ENCODE measurements at places on chromosomes 13 and 19.

- DNase-seq: no peak
Measured at GRCh38 chr13:19596960-19597361, 35.6 kb upstream of the TPTE2 start.

DNA sequence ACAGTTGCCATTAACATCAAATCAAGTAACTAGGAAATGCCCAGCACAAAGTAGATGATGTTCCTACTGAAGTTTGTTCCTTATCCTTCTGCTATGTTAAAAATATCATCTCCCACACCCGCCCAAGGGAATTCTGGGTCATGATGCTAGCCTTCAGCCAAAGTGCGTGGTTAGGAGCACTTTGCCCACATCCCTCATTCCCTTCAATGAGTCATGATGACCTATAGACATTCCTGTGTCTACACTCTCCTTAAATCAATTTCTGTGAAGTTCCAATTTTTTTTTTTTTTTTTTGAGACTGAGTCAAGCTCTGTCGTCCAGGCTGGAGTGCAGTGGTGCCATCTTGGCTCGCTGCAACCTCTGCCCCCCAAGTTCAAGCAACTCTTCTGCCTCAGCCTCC is 17.0 kb downstream of the RXFP2 start:
- no peak for DNase-seq

GRCh38 chr19:46715975-46716671 is 791 bp downstream of the PRKD2 start:
- DNase-seq: no peak

- no peak for DNase-seq
Measured at GRCh38 chr19:39168258-39169142, 28.3 kb upstream of the NCCRP1 start.

- DNase-seq: no peak
Measured at GRCh38 chr19:42285988-42286348, 16.0 kb upstream of the PRR19 start.

- no peak for DNase-seq
Measured at GRCh38 chr19:51796195-51796679, 1.3 kb downstream of the FPR3 start.

DNA sequence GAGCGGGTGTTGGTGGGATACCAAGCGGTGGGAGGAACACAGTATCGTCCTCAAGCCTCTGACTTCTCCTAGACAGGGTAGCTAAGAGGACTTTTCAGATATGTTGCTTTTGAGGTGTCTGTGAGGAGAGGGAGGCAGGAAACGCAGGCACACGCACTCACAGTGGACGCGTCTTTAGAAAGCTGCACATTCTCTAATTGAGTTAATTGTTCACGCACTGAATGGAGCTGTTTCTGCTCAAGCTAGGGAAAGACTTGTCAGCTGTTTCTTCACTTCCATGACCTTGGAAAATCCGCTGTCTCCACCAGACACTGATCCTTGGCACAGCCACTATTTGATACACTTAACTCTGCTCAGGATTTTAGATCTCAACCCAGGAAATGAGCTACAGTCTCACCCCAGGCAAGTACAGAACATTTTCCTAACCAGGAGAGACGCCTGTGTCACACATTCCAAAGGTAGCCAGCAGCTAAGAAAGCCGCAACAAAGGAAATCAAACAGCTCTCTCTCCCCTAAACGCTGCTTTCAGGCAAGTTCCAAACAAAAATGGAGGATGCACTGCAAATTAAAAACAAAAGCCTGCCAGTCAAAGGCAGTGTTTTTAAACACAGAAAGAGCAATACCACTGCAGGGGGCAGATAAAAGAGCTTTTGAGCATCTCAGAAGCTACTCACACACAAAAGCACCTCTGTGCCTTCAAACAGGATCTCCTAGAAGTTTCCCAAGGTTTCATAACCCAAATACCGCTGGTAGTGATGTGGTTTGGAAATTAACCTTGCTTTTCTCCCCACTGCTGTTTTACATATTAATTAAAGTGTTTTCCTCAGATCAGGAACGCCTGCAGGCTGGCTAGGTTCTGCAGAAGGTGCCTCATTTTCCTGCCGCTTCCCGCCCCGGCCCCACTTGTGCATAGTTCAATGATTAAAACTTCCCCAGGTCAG is 57.3 kb downstream of the IRS2 start:
- DNase-seq: no peak

DNA sequence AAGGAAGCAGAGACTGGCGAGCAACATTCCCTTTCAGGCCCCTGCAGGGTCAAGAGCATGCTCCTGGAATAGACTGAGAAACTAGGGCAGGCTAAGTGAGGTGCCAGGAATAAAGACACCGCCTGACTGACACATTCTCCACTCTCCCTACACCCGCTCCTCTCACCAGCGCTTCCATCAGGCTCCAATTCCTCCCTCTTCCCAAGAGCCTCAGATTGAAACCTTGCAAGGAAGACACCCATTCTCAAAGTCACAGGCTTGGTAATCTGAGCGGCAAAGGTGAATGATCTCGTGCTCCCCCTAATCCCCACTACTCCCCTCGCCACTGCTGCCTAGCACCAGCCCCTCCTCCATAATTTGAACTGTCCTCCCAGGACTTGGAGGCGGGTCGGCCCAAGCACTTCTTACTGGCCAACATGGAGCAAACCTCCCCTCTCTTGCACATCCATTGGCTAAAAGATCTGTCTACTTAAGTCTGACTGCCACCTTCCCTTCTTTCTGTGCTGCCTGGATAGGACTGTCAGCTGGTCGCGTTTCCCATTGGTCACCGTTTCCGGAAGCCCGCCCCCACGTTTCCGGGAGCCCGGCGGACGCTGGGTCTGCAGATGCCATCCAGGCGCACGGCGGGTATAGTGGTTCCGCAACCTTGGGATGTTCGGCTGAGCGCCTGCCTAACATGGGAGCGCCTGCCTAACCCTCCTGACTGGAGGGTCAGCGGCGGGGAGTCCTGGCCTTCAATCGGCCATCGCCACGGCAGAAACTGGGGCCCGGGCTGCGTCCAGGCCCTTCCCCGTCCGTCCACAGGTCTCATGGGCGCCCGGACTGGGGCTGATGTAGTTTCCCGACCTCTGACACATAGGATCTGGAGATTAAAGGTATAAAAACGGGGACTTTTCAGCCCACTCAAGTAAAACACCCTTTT is 33.6 kb downstream of the ZNF383 start:
- DNase-seq: no peak

DNA sequence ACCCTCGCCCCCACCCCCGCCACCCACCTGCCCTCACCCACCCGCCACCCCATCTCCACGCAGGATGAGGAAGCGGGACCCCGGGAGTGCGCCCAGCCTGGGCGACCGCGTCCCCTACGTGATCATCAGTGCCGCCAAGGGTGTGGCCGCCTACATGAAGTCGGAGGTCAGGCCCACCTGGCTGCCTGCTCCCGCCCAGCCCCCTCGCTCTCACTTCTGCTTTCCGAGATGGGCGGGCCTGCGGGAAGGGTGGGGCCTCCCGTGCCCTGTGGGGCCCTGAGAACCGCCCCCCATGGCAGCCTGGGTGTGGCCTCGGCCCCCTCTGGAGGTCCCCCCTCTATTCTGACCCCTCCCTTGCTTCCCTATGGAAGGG is 3.1 kb upstream of the SPIB start:
- DNase-seq: no peak

GRCh38 chr19:14843578-14843977 is 5.1 kb downstream of the OR7A10 start:
- no peak for DNase-seq

GRCh38 chr19:43563816-43564457 is 11.4 kb downstream of the XRCC1 start:
- DNase-seq: no peak

GRCh38 chr13:114122127-114122511 is 10.3 kb downstream of the RASA3 start:
- DNase-seq: no peak

DNA sequence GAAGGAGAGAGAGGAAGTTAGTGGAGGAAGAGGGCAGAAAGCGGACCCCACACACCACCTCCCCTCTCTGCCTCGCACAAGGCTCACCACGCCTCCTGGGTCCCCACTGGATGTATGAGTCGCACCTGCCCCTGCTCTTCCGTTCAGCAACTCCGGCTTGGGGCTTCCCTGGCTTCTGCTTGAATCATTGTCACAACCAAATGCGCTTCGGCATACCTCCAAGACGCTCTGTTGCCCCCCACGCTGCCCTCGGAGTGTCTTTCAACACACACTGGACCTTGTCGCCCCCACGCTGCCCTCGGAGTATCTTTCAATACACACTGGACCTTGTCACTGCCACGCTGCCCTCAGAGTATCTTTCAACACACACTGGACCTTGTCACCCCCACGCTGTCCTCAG is 247.2 kb downstream of the TEX29 start:
- DNase-seq: no peak

DNA sequence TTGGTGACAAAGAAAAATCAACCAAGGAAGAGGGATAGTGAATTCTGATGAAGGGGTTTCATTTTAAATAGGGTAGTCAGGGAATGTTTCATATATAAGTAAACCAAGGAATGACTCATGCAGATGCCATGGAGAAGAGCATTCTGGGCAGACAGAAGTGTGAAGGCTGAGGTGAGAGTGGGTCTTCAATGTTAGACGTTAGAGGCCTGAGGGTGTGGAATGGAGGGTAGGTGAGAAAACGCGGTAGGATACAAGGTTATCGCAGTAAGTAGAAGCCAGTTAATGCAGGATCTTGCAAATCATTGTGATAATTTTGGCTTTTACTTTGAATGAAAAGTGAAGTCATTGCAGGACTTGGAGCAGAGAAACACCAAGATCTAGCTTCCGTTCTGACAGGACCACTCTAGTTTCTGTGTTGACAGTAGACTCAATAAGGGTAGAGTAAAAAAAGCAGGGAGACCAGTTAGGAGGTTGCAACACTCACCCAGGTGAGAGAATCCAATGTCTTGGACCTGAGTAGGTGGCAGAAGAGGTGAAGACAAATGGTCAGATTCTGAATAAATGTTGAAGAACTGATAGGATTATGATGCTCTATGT is 225.2 kb upstream of the TMTC4 start:
- no peak for DNase-seq

DNA sequence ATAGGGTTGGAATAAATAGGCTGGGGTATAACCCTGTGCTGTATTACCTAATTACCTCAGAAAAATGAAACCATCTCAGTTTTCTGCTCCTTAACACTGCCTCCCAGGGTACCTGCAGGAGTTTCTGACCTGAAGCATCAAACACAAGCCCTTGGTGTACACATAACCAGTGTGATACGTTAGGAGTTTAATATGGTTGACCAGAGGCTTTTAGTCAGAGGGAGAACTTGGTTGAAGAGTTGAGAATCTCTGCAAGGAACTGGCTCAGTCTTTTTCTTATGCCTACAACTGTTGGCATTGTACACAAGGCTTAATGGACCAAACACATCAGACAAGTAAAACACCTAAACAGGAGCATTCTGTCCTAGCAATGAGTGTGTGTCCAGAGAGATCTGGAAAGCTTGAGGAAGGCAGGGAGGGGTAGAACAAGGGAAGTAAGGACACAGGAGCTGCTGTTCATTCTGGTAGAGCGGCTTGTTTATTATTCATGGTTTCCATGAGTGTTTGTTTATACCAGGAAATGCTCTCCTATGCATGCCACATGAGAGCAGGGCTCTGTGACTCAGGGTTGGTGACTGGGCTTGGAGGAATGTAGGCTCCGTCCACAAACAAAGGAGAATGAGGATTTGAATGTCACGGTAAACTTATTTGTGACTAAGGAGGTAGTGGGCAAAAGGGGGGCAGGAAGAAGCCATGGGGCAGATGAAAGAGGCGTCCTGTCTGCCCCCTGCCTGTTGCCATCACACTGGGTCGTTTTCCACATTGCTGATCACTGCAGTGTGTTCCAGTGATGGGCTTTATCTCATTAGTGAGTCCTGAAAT is 11.9 kb upstream of the SPATA13 start:
- DNase-seq: no peak

DNA sequence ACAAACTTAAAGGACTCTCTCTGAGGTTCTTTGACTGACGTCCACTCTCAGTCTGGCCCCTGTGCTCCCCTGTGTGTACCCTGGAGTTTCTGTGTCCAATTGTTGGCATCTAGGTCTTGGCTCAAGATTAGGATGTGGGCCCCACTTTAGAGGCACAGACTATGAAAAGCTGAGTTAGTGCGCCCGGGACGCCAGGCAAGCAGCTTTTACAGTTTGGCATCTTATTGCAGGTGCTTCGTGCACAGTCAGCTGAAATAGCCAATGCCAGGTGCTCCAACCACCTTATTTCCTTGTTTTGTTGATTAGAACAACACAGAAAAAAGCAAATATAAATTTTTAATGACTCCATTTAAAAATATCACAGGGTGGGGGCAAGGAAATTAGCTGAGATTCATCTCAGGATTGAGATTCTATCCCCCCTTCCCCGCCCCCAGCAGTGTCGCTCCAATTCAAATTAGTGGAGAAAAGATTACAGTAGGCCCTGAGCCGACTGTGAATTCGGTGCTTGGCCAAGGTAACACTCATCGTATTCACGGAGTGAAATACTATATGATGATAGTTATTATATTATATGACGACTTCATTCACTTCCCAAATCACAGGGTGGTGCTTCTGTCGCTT is 4.3 kb downstream of the SOX1 start:
- no peak for DNase-seq

DNA sequence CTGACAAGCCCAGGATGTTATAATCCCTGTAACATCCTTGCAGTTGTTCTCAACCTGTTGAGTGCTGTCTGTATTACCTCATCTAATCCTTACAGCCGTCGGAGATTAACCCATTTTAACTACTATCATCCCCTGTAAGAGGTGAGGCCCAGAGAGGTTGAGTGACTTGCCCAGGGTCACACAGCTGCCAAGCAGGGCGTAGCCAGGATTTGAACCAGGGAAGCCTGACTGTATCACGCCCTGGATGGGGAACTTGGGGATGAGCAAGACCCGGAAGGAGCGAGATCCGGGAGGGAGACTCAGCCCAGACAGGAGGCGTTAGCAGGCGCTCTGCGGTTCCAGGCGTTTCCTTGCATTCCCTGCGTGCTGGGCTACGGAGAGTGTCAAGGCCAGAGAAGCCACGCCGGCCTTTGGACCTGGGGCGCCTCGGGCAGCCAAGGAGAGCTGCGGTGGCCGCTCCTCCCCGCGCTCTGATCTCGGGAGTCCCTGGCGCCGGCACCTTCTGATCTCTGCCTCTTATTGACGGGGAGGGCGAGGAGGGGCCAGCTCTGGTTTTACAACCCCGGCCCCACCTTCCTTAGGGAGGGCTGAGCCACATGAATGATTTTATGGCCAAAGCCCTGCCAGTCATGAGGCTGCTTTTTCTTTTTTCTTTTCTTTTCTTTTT is 6.2 kb downstream of the SULT2B1 start:
- DNase-seq: no peak

- DNase-seq: no peak
Measured at GRCh38 chr13:97191142-97191541, 31.0 kb upstream of the MBNL2 start.

Data from cortex of kidney (tissue), 1 donor.